ENCODE measurements at places on chromosomes 6 and 20.

- no peak for DNase-seq
Observed at GRCh38 chr20:25685276-25686080, 11.2 kb downstream of the ZNF337 start.

GRCh38 chr6:169445661-169446581, 192.3 kb upstream of the THBS2 start:
- DNase-seq = no peak

- no peak for DNase-seq
Observed at GRCh38 chr6:158056355-158056754, 74.7 kb downstream of the SYNJ2 start.

- DNase-seq = no peak
Observed at GRCh38 chr6:139152892-139153271, 18.0 kb downstream of the HECA start.

DNA sequence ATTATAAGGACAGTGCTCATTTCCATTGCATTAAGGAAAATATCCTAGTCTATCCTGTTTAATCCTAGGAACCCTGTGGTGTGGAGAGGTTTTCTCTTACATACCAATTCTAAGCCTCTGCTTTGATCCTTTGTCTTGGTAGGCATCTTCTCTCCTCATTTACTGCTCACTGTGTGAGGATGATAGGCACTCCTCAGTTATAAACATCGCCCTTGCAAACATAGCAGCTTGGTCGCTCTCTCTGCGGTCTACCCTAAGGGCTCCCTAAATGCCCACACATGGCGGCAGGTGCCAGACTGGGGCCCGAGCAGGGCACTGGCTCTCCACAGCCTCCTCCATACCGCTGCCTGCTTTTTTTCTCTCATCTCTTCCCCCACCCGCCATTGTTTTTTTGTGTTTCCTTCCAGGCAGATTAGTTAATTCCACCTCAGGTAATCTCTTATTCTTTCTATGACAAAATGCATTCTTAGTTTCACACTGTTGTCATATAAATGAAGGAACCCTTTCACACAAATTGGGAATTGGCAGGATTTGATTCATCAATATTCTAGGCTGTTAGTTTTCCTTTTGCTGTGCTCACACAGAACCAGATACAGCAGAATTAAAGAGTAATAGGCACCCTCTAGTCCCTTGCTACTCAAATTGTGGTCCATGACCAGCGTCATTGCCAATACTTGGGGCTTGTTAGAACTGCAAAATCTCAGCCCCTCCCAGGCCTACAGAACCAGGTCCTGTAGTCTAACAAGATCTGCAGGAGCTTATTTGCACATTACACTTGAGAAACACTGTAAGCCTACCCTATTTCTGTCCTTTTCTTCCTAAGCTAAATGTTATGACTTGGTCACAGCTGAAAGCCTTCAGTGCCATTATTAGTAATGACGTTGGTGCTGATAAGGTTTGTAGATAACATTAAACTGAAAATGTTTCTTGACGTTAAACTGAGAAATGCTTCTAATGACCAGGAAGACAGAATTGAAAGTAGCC, 36.3 kb downstream of the CARMIL1 start:
- no peak for DNase-seq

DNA sequence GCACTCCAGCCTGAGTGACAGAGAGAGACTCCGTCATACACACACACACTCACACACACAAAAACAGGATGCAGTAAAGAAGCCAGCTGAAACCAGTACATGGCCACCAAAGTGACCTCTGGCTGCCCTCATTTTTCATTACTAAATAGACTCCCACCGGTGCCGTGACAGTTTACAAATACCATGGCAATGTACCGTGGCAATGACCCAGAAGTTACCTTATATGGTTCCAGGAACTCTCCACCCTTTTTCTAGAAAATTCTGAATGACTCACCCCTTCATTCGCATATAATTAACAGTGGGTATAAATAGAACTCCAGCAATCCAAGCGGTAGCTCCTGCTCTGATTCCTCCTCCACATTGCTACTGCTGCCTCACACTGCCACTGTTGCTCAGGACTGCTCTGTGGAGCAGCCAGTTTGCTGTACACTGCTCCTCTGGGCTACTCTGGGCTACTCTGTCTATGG, 57.7 kb downstream of the SNX5 start:
- peak; percentile 24 for DNase-seq

DNA sequence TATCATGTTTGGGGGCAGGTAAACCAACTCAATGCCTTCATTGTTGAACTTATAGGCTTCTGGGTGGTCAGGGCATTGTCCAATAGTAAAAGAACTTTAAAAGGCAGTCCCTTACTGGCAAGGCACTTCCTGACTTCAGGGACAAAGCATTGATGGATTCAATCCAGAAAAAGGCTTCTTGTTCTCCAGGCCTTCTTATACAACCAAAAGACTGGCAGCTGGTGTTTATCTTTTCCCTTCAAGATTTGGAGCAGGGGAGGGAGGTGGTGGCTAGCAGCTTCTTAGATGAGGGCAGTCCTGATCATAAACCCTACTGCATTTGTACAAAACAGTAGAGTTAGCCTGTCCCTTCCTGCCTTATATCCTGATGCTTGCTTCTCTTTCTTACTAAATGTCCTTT, 57.5 kb downstream of the NCOA3 start:
- DNase-seq = no peak

GRCh38 chr6:151323791-151324487, 67.4 kb downstream of the ZBTB2 start:
- DNase-seq = peak; percentile 55

GRCh38 chr20:42430598-42430997, 759.1 kb downstream of the PTPRT start:
- no peak for DNase-seq

- DNase-seq = no peak
Observed at GRCh38 chr6:15602154-15602553, 60.7 kb downstream of the DTNBP1 start.

DNA sequence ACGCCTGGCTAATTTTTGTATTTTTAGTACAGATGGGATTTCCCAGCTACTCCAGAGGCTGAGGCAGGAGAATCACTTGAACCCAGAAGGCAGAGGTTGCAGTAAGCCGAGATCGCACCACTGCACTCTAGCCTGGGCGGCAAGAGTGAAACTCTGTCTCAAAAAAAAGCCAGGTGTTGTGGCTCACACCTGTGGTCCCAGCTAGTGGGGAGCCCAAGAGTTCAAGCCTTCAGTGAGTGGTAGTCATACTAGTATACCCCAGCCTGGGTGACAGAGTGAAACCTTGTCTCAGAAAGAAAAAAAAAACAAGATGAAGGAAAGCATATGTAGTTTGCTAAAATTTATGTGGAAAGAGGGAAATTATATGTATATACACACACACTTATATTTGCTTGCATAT, 20.0 kb upstream of the POU5F1 start:
- no peak for DNase-seq

- DNase-seq = no peak
Observed at GRCh38 chr20:54058420-54059139, 11.8 kb downstream of the BCAS1 start.

DNA sequence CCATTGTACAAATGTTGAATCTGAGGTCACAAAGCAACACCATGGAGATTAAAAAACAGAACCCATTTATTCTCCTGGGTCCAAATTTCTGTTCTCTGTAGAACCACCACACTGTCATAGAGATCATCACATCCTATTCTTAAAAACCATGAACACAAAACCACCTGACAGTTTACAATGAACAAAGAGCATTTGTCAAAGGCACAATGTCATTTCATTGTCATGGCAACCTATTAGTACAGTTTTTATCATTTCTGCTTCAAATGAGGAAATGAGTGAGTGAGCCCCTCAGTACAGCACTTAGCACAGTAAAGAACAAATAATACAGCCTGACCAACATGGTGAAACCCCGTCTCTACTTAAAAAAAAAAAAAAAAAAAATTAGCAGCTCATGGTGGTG, 23.1 kb upstream of the LAMP5 start:
- no peak for DNase-seq

DNA sequence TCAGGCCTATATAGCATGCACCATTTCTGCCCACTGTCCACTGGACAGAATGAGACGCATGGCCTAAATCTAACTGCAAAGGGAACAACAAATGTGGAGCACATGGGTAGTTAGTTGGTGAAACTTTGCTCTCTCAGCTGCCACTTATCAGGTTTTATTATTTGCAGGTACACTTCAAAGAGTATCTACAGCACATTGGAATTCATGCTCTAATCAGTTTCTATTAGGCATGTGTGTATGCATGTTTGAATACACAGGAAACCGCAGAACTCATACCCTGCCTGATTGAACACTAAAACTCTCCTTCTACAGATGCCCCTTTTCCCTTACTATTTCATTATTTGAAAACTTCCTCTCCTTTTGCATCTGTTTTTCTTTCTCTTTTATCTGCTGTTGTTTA, 97.4 kb upstream of the HSF2 start:
- DNase-seq = no peak

GRCh38 chr20:25272223-25273000, 24.5 kb downstream of the PYGB start:
- DNase-seq = no peak

DNA sequence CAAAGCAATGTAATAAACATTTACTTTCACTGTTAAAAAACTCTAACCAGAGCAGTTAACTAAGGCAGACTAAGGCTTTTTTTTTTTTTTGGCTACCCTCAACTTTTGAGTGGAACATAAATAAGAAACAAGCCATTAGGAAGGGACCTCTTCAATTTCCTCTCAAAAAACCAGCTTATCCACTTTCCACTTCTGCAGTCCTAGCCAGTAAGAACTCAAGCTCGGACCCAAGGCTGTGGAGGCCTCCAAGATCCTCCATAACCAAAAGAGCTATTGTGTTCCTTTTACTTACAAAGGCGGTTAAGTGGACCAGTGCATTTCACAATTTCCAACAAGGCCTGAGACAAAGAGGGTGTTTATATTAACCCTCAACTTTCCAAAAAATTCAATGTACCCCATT, 5.3 kb downstream of the KCNK5 start:
- DNase-seq = no peak

DNA sequence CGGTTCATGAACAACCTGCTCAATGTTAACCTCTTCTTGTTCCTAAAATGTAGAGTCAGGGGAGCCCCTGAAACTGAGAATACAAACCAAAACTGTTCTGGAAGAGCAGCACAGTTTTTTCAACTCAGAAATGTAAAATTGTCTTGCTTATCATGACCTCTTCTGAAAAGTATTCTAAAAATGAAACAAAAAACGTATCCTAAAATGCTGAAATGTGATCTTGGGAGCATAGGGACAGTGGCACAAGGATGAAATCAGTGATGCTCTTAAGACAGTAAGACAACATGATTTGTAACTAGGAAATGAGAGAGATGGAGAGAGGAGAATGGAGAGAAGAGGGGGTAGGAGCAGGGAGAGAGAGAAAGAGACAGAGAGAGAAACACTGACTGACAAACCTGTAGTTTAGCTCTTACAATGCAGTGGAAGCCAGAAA, 27.5 kb downstream of the NCOA7 start:
- no peak for DNase-seq

DNA sequence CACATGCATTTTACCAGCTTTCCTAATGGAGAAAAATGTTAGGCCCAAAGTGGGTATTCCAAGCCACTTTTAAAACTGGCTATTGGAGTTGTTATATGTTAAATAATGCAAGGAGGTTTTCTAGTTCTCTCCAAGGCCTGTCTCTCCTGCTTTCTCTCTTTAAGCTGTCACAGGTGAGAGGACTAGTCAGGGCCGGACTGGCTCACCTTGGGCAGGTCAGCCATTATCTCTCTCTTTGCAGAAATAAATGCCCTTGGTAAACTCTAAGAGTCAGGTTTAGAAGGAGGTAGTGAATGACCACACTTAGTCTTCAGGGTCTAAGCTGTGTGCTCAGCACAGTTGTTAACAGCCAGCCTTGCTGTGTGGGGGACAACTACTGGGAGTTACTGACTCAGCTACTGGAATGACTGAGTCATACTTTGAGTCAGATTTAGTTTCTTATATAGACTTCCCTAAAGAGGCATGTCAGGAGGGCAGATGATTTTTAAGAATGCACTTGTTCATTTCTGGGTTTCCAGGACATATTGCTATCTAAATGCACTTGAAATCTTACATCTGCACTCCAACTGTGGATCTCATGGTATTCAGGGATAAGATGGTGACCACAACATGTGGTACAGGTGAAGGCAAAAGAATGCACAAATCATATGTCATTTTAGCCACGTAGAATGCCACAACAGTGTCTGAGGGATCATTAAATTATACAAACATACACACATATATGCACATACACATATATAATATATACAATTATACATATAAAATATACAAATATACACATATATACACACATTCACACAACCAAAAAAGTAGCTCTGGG, 719.4 kb downstream of the EPM2A start:
- peak; percentile 68 for DNase-seq

GRCh38 chr6:26260725-26261490, 104.1 kb upstream of the BTN3A2 start:
- DNase-seq = no peak
